ENCODE measurements at places on chromosomes 6 and 20.

GRCh38 chr6:134740027-134740373 lies 209.9 kb downstream of the ALDH8A1 start:
- no peak for DNase-seq

- no peak for DNase-seq
These were observed 185.4 kb downstream of the TRIM27 start for GRCh38 chr6:28738396-28738765.

DNA sequence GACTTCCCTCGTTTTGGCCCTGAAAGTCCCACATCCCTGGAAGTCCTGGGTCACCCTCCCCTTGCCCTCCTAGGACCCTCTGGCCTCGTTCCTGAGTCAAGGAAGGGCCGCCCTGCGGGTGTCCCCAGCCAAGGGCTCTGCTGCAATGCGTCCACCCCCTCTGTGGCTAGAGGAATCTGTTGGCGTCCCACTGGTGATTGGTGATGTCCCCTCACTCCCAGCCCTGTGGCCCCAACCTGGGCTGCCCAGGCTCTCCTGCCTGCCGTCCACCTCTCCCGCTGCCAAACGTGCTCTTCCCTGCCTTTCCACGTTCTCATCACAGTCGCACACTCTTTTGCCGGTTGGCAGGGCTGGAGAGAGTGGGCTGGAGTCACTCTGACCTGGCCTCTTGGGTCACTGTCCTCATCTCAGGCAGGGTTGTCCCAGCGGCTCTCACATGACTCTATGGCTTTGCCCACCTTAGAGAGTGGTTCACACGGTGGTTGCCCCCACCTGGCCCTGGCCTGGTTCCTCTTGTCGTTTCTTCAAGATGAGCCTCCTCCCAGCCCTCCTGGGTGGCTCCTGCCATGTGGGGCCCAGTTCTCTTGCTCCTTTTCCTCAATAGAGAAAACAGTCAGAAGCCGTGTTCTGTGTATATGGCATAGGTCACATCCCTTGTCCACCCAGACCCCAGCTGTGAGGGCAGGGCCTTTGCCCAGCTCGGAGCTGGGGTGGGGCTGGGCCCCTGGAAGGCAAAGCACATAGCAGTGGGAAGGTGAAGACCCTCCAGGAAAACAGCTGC lies 100.9 kb downstream of the TMEM242 start:
- DNase-seq, result no peak

DNA sequence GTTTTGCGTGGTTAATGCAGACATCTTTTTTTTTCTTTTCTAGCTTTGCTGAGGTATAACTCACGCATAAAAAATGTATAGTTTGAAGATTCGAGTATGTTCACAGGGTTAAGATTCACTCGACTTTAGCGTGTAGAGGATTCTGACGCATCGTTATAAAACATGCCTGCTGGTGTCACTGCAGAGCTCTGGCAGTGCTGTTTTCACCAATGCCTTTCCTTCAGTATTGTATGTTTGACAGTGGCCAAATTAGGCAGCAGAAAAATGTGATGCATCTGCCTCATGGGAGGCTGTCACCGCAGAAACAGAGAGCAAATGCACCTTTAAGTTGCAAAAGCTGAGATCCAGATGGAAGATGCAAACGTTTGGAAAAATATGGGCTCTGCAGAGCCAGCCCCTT lies 18.0 kb upstream of the SIRPB2 start:
- DNase-seq, result peak; percentile 62

DNA sequence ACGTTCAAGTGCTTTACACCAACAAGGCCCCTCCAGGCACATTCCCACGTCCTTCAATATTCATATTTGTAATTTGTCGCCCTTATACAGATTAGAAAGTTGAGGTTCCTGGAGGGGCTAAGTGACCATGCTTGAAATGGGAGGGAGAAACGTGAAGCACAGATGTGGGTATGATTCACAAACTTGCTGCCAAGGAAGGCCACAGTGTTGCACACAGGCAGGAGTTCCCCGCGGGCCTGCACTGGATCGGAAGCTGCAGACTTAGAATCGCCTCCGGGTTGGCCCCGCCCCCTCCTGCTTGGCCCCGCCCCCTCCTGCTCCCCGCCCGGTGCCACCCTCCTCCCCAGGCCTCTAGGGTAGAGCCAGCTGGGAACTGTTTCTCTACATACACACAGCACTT lies 58.2 kb upstream of the QKI start:
- DNase-seq, result peak; percentile 84

GRCh38 chr6:42367353-42368011 lies 84.2 kb downstream of the TRERF1 start:
- DNase-seq, result peak; percentile 39

- no peak for DNase-seq
These were observed 22.6 kb downstream of the ANKRD60 start for GRCh38 chr20:58205850-58206249.

- DNase-seq, result no peak
These were observed 570 bp downstream of the RAB44 start for GRCh38 chr6:36698196-36698595.

DNA sequence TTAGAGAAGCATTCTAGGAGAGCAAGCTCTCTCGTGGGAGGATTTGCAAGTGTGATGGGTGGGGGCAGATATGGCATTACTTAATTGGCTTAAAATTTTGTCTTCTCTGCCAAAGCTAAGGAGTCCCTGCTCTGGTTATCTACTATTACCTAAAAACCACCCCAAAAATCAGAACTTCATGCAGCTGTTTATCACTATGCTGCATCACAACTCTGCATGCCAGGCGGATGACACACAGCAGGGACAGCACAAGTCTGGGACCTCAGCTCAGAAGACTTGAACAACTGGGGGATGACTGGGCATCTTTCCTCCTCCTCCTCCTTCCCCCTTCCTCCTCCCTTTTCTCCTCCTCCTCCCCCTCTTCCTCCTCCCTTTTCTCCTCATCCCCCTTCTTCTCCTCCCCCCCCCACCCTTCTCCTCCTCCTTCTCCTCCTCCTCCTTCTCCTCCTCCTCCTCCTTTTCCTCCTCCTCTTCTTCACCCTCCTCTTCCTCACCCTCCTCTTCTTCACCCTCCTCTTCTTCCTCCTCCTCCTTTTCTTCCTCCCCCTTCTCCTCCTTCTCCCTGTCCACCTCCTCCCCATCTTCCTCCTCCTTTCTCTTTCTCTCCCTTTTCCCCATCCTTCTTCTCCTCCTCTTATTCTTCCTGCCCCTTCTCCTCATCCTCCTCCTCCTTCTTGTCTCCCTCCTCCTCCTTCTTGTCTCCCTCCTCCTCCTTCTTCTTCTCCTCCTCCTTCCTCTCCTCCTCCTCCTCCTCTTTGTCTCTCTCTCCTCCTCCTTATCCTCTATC lies 218.6 kb upstream of the PMEPA1 start:
- peak; percentile 91 for DNase-seq

DNA sequence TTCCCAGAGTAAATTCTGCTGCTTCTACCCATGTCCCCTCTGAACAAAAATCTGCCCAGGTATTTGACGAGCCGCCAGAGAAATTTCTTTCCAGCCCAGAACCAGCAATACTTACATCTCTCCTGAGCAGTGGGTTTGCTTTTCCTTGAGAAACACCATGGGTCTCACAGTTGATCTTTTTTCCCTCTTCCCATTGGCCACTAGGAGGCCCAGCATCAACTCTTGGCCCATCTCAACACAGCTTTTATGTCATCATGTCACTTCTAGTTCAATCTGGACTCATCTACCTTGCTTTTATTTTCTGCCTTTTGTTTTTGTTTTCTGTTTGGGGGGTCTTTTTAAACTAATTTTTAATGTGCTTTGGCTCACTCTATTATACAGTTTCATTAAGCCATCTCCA lies 18.8 kb downstream of the MAFB start:
- no peak for DNase-seq

- DNase-seq, result no peak
These were observed 115.3 kb downstream of the AHI1 start for GRCh38 chr6:135382182-135382628.

GRCh38 chr6:14975471-14975817 lies 270.4 kb upstream of the JARID2 start:
- DNase-seq, result no peak

GRCh38 chr20:54573838-54574237 lies 98.4 kb downstream of the DOK5 start:
- no peak for DNase-seq

GRCh38 chr20:1265226-1265915 lies 723 bp upstream of the SNPH start:
- no peak for DNase-seq
